ENCODE measurements at places on chromosomes 4 and X. TPM values are rescaled to one million over a fixed set of nuclear protein-coding genes. Genes with fewer than 3 reads are reported as not detected.
A peak's percentile ranks its signal among the peaks of the same experiment; 100 is the strongest.

GRCh38 chrX:110401135-110401534 lies 42.5 kb downstream of the RTL9 start:
- DNase-seq, result peak; percentile 14

ANAPC10 gene
- 28.3 TPM for total RNA-seq

ELF4 gene
- total RNA-seq, result 28.2 TPM

TSPAN7 gene
- 0.69 TPM for total RNA-seq

- DNase-seq, result no peak
Observed at GRCh38 chrX:21837056-21837455, 2.4 kb upstream of the MBTPS2 start.

ZNF718 gene
- total RNA-seq, result 7.7 TPM

DNA sequence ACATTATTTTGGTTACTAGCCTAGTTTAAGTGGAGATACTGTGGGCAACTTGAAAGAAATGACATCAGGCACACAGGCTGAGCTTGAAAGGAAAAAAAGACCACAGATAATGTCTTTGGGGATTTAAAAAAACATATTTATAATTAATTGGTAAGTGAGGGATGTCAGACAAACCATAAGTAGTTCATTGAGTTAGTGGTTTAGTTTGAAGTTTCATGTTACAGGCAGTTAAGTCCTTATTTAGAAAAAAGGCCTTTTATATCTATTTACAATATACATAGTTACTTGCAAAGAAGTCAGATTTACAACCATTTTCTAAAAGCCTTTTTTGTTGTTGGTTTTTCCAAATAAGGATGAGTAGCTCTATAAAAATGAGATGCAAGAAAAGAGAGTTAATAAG lies 89.2 kb downstream of the CDS1 start:
- DNase-seq, result no peak

DNA sequence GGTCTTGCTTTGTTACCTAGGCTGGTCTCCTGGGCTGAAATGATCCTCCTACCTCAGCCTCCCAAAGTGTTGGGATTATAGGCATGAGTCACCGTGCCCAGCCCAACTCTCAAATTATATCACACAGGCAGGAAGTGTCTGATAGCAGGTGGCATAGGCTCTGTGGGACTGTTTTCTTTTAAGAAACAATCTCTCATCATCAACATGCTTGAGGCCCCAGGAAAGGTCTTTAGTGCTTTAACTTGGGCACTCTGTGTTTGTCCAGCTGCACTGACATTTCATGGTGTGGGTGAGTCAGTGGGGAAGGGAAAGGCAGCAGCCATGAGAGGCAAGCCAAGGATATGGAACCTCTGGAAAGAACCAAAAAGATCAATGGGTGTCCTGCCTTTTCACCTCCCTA lies 88.1 kb upstream of the TSPAN5 start:
- DNase-seq, result no peak

GRCh38 chrX:725971-726370 lies 95.4 kb downstream of the SHOX start:
- no peak for DNase-seq

DNA sequence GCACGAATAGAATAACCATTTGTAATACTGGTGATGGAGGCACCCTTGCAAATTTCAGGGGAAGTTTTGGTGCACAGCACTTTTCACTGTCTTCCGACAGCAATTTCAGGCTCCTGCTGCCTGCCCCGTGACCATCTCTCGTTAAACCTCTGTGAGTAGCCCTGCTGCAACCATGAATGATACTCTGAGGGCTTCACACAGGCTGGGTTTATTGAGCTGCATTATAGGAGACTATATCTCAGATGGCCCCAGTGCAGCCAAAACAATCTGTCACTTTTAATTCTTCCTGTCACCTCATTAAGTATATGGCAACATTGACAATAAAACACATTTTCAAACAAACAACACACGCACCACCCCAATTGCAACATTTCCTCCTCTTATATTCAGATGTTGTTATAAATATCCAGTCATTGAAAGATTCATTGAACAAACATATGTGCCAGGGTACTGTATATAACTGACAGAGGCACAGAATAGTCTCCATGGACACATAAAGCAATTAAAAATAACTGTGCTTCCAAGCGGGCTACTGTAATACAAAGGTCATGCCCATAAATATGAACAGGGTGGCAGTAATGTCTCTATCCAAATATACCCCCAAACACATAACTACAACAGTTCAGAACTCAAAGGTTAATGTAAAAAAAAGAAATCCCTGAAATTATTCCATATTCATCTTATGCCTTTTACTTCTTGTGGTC lies 477.0 kb downstream of the GBA3 start:
- DNase-seq, result no peak

GRCh38 chr4:67699603-67700002 lies 1.4 kb downstream of the UBA6 start:
- DNase-seq, result no peak

SPACA5 gene
- total RNA-seq, result not detected

SCD5 gene
- total RNA-seq, result 0.12 TPM

DNA sequence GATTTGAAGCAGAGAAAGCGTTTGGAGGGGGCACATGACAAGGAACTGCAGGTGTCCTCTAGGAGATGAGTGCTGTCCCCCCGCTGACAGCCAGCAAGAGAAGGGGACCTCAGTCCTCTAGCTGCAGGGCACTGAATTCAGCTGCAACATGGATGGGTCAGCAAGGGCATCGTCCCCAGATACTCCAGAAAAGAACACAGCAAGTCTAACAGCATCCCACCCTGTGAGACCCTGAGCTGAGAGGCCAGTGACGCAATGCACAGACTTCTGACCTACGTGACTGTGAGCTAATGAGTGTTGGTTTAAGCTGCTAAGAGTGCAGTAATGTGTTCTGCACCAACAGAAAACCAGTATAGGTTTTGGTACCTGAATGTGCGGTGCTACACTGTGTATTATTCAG lies 11.6 kb upstream of the CENPVL2 start:
- no peak for DNase-seq

DNA sequence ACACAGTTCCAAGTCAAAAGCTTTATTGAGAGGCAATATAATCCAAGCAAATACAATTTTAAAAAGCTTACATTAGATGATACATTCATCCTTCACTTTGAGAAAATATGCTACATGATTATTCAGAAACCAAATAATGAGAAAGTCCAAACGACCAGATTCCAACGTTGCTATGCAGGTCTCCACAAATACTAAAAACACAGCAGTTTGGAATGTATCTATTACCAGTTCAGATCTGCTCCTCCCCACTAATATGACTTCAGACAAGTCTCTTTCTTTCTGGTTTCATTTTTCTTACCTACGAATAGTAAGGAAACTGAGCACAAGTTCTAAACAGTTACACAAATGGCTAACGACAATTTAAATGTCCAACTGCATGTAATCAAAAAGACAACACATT lies 9.5 kb downstream of the NAF1 start:
- no peak for DNase-seq

DNA sequence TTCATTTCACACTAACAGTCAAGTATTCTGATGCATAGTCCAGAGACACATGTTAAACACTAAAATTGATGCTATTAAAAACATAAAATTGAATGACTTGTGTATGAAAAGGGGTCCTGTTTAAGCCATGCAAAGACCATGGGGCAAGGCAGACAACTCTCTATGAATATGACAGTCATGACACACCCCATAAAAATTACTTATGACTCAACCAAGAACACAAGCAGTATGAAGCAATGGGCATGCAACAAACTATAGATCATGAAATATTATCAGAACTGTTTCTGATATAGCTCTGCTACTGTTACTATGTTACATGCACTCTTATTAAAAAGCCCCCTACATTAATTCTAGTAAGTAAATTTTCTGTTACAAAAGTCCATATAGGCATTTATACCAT lies 57.5 kb upstream of the ZCCHC13 start:
- no peak for DNase-seq

ARHGAP6 gene
- not detected for total RNA-seq

SLC30A9 gene
- total RNA-seq, result 48.3 TPM

GRCh38 chr4:39682138-39682537 lies 15.8 kb upstream of the UBE2K start:
- DNase-seq, result no peak

DNA sequence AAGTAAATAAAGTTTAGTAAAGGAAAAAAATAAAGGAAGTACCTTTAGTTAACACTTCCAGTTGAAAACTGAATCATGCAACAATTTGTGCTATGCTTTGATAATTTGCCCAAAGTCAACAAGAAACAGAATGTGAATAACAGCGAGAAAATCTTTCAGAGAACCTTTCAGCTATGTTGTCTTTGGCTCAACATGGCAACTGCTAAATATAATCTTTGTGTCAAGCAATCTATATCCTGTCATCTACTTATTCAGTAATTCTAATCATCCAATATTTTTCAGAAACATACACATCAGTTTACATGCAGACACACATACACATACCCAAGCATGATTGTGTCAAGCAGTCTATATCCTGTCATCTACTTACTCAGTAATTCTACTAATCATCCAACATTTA lies 136.0 kb upstream of the PABPC4L start:
- no peak for DNase-seq

DNA sequence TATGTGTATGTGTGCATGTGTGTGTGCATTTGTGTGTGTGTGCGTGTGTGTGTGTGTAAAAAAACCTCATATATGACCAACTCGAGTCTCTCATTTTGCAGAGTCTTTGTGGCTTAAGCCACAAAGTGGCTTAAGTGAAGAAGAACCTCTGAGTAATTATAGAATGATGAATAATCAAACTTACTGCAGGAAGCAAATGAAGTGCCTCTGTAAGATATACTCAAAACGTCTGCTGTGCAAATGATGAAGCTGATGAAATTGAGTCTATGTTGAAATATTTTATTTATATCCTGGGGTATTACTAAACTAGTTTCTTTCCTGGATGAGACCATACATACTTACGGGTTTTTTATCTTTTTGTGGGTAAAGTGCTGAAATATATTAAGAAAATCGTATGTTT lies 1198.7 kb downstream of the PCDH7 start:
- no peak for DNase-seq

DNA sequence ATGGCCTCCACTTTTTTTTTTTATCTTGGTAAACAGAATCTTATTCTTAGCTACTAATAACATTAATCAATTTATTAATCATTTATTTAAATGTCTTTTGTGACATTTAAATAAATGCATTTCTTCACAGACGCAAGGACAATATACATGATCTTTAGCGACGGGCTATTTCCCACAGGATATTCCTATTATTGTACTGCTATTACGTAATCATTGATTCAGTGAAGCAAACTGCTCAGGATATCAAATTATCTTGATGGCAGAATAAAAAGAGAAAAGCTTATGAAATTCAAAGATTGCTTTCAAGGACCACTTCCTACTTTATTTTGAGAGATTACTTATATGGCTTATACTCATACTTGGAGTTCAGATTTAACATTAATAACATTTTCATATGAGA lies 114.1 kb downstream of the FAM9B start:
- no peak for DNase-seq

OPHN1 gene
- total RNA-seq, result 0.46 TPM

Data from activated CD4-positive, alpha-beta memory T cell treated with anti-CD3 and anti-CD28 coated beads for 36 hours (primary cell).